ENCODE measurements at places on chromosomes 13 and 19.
A peak's percentile ranks its signal among the peaks of the same experiment; 100 is the strongest.

GRCh38 chr19:1251330-1252220 lies 3.2 kb downstream of the MIDN start:
- DNase-seq = peak; percentile 76

GRCh38 chr13:42985312-42986175 lies 6.5 kb downstream of the EPSTI1 start:
- no peak for DNase-seq

DNA sequence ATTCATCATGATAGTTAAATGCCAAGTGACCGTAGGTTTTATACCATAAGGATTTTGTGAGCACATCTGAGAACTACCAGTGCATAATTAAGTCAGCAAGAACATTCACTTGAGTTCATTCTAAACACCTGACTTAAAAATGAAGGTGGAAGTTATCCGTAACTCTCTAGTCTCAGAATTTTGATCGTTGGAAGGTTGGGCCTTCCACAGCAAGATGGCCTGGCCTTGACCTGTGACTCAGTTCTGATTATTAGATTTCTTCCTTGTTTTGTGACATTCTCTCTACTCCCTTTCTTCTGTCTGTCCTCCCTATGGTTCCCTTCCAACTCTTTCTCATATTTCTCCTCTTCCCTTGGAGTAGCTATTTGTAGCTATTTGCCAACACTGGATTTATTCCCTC lies 20.0 kb upstream of the WDFY2 start:
- no peak for DNase-seq

GRCh38 chr13:30796631-30797601 lies 61.6 kb downstream of the ALOX5AP start:
- no peak for DNase-seq

- peak; percentile 89 for DNase-seq
Observed at GRCh38 chr13:108269601-108270328, at the start of gene TNFSF13B. TSS of gene TNFSF13B (plus strand) at chr13:108269718. CDS start at chr13:108269896, 178 bp downstream.

DNA sequence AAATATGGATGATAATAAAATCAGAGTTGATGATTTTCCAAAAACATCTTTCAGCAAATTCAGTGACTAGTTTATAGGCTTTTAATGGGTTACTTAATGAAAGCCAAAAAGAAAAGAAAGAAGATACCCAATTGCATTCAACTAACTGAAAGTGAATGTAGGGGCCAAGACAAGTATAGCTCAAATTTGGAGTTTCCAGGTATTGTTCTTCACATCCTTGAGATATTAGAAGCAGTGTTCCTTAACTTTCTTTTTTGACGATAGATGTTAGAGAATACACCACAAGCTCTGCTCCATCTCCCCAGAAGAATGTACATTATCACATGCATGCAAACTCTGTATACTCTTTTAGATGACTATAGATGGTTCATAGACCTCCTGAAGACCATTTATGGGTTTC lies 43.6 kb downstream of the PDS5B start:
- no peak for DNase-seq

DNA sequence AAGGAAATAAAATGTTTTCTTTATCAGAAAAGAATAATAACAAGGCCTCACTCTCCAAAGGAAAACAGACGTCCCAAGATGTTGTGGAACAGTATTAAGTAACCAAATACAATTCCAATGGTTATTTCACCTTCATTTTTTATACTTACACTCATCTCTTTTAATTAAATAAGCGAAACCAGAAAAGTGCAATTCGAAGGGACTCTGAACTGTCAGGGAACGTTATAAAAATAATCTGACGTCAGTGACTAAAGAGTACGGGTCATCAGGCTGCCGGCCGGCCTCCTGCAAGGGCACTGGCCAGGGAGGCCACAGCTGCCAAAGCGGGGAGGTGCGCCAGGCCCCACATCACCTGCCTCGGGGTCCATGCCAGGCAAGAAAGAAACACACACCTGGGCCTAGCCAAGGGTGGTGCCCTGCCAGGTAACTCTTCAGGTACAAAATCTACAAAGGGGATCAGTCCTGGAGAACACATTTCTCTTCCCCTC lies 61.2 kb downstream of the CDADC1 start:
- no peak for DNase-seq

GRCh38 chr19:17778251-17778967 lies 16.5 kb upstream of the B3GNT3 start:
- peak; percentile 55 for DNase-seq

GRCh38 chr13:59269476-59269875 lies 894.3 kb downstream of the DIAPH3 start:
- no peak for DNase-seq

- no peak for DNase-seq
Observed at GRCh38 chr13:74870865-74871264, 611.1 kb downstream of the TBC1D4 start.

DNA sequence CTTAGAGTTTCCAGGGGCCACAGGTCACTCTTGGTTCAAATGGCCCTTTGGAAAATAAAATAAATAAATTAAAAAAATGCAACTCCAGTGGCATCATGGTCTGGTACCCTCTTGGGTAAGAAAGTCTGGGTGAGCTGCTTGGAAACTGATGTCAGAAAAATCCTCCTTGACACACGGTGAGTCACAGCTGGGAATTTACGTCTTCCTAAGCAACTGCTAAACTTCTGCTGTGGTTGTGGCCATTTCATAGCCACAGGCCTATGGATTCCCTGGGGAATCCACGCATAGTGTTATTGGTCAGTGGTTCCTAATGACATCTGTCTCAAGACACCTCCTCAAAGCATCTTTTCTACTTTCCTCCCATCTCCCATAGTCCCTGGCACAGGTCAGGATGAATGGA lies 220.8 kb downstream of the COG6 start:
- peak; percentile 11 for DNase-seq

GRCh38 chr19:12665671-12666264 lies 774 bp downstream of the MAN2B1 start:
- DNase-seq = peak; percentile 36

DNA sequence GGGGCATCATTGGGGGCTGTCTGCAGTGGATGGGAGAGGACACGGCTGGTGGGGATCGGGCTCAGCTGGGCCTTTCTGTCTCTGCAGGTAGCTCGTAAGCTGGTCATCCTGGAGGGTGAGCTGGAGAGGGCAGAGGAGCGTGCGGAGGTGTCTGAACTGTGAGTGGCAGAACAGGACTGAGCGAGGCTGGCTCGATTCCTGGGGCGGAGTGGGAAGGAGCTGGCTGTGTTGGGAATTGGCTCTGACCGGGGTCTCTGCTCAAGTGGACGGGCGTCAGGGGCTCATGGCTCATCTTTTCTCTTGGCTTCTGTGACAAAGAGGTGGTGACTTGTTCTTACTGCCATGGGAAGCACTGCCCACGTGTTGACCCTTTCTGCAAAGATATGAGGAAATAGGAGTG lies 11.6 kb downstream of the TPM4 start:
- DNase-seq = no peak

GRCh38 chr19:56109226-56109625 lies 11.9 kb downstream of the ZNF787 start:
- no peak for DNase-seq

DNA sequence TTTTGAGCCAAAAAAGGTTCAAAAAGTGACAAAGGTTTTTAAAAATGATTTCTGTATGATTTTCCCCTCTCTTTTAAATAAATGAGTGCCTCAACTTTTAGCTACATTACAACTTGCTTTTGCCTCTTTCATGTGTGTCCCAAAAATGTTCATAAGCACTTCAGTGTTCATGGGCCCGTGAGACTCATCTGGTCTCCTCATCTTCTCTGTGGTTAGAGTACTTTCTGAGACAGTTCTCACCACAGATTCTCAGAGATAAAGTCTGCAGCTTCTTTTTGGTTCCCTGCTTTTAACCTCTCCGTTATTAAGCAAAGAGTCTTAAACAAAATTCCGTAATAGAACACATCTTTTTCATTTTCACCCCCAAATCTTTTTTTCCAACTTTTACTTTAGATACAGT lies 156.9 kb downstream of the DLEU7 start:
- DNase-seq = no peak

DNA sequence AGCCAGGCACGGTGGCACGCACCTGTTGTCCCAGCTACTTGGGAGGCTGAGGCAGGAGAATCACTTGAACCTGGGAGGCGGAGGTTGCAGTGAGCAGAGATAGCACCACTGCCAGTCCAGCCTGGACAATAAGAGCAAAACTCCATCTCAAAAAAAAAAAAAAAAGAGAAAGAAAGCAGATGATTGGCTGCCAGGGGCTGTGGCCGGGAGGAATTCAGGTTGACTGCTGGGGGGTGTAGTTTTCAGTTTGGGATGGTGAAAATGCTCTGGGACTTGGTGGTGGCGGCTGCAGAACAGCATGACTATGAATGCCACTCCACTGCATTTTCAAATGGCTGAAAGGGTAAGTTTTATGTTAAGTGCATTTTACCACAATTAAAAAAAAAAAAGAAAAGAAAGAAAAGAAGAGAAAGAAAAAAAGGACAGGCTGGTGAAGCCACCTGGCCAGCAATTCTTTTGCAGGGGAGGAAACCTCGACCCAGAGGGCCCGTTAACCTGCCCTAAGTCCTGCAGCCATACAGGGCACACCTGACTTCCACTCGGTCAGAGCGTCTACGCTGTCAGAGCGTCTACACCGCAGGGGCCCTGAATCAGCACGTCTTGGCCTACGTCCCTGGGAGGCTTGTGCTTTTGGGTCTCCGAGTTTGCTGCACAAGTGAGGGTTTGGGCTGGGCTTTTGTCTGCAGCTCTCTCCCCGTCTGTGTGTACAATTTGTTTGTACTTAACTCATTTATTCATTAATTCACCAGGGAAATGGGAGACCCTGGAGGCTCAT lies 3.6 kb downstream of the ISOC2 start:
- no peak for DNase-seq

DNA sequence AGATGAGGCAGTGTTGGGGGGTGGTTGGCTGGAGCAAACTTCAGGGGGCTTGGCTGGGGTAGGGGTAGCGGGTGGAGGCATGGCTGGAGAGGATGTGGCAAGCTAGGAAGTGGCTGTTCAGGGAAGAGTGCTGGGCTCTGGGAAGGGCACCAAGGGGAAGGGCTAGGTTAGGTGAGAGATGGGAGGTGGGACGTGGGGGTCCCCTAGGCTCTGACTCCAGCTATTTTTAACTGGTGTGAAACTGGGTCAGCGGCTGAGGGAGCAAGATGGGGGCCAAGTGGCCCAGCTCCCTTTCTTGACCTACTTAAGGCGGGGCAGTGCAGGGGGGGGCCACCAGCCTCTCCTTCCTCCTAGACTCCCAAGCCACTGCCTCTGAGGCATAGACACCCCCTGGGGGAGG lies 7.3 kb downstream of the KCNC3 start:
- DNase-seq = no peak

GRCh38 chr19:29415507-29415906 lies 110.3 kb upstream of the VSTM2B start:
- DNase-seq = no peak

- DNase-seq = peak; percentile 27
Observed at GRCh38 chr19:42601811-42602443, 7.2 kb upstream of the CEACAM8 start.

GRCh38 chr13:98522371-98522770 lies 54.5 kb downstream of the STK24 start:
- DNase-seq = no peak

- DNase-seq = peak; percentile 53
Observed at GRCh38 chr19:24052811-24053210, 34.2 kb upstream of the ZNF254 start.

DNA sequence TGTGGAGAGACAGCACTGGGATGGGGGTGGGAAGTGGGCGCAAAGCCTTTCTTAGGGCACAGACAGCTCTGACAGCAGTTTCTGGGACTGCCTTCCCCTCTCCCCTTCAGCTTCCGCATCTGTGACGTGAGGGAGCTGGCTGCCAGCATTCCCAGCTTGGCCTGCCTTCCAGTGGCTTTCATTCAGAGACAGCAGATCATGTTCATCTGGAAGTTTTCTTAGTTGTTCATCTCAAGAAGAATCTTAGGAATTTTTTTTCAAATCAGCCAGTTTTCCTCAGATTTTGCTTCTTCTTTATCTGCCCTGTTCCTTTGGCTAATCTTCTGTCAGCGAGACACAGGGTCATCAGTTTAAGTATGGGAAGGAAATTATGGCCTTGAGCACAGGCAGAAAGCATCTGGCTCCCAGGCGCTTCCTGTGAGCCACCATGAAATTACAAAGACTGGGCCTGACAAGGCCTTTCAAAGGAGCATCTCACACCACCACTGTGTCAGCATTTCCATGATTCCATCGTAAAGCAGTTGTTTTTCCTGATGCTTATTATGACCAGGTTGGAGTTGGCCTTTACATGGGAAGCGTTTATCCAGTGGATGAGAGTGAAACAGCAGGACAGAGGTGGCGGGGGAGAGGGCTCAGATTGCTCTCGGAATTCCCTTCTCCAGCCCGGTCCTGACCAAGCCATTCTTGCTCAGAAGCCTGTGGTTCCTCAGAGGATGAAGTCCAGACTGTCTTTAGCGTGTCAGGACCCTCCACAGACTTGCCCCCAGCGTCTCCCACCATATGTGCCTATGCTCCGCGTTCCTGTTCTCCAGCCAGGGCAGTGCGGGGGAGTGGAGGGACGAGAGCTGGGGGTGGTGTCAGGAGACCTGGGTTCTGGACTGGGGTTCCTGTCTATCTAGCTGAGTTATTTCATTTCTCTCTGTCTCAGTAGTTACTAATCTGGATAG lies 43.6 kb downstream of the ARHGAP35 start:
- no peak for DNase-seq

- DNase-seq = no peak
Observed at GRCh38 chr19:44401139-44402115, at the start of gene ZNF285. TSS of gene ZNF285 (minus strand) at chr19:44401608. CDS start at chr19:44397213, 4,395 bp downstream.

- peak; percentile 67 for DNase-seq
Observed at GRCh38 chr19:55437410-55437809, 5.7 kb downstream of the SHISA7 start.

- no peak for DNase-seq
Observed at GRCh38 chr19:18110609-18111232, 13.1 kb downstream of the MAST3 start.

All from NB4 (cell line).